ENCODE measurements at places on chromosomes 3 and 15.

DNA sequence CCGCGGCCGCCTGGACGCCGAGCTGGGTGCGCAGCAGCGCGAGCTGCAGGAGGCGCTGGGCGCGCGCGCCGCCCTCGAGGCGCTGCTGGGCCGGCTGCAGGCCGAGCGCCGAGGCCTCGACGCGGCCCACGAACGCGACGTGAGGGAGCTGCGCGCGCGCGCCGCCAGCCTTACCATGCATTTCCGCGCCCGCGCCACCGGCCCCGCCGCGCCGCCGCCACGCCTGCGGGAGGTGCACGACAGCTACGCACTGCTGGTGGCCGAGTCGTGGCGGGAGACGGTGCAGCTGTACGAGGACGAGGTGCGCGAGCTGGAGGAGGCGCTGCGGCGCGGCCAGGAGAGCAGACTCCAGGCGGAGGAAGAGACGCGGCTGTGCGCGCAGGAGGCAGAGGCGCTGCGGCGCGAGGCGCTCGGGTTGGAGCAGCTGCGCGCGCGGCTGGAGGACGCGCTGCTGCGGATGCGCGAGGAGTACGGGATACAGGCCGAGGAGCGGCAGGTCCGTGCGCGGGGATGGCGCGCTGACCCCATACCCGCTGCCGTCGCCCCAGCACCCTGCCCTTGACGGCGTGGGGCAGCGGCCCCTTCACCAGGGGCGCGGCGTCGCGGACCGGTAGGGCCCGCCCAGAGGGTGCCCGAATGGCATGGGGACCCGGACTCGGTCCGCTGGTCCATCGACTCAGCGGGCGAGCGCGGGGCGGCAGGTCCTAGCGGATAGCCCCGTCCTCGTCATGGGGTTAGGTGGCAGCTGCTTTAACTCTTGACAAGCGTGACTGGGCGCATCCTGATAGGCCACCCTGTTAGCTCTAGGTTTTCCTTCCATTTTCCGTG, 848 bp downstream of the SYNM start:
- DNase-seq = no peak

DNA sequence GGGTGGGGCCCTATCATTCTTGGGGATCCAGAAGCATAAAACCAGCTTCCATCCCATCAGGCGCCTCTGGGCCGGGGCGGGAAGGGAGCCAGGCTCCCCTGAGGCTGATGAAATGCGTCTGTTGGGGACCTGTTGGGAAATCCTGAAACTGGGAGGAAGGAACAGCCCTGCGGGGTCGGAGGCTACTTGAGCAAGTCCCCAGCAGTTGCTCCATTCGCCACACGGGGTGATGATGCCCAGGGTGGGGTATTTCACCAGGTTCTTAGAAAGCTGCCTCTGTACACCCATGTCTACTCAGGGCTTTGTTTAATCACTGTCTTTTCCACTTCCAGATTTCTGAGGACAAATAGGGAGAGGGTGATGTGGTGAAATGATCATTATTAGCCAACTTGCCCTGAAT, 25.4 kb upstream of the TSEN2 start:
- no peak for DNase-seq

DNA sequence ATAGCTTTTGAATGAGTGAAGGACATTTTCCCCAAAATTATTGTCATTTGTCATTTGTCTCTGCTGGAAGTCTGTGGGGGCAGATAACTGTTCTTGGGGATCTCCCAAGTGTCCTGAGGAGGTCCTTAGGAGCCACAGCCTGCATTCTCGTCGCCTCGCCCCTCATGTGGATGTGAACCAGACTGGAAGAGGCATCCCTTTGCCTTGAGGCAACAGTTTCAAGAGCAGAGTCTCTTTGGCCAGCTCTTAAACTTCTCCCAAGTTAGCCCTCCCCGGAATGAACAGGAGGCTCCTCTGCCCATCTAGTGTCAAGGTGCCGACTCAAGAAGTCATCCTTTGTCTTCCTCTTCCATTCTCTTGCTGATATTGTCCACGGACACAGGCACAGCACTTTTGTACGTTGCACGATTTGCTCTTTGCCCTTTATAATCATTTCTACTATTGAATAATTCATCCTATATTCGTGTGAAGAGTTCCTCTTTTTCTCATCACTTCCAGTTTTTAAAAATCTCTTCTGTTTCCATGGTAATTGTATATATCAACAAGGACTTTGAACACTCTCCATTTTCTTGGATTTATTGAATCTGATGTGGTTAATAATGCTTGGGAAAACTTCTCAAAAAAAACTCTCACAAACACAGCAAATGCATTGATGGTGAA, 40.8 kb upstream of the CD47 start:
- no peak for DNase-seq

DNA sequence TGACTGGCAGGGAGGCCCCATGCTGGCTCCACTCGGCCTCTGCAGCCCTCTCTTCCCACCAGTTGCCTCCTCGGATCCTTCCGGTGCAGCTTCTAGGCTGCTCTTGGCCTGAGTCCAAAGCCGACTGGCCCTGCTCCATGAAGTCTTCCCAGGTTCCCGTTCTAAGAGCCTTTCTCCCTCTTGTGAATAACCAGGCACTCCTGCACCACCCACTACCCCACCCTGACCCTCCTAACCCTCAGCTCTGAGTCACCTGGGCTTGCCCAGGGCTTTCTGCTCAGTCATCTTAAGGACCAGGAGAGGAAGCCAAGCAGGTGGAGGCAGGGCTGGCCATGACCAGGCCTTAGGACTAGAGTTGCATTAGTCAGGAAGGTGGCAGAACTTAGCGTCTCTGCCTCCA, 28.1 kb upstream of the CNBP start:
- no peak for DNase-seq

DNA sequence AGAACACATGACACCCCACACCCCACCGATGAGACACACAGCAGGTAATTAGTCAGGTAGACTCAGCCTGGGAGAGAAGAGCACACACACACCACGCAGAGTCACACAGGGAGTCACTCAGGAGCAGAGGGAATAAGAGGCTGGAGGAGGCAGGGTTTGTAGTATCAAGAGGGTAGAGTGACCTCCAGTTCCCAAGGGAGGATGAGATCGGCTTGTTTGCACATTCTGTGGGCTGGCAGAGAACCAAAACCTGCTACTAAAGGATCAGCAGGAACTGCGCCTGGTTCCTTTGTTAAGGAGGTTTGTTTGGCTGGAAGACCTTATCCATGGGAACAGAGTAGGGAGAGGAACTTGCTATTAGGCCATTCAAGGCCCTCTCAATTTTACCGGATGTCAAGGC, 281.4 kb upstream of the SLCO3A1 start:
- DNase-seq = no peak

- no peak for DNase-seq
Observed at GRCh38 chr15:85318732-85319076, 61.7 kb upstream of the AKAP13 start.

DNA sequence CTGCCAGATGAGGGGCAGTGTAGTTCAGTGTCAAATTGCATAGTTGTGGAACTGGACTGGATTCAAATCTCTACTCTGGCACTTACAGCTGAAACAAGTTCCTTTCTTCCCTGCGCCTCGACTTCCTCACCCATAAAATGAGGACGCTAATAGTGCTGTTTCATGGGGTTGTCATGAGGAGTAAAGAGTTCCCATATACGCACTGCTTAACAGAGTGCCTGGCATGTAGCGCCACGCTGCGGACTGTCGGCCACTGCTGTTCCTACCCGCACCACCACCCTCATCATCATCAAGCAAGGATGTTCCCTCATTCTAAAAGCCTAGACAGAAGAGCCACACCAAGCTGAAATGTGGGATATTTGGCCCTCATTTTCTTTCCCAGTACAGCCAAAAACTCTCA, 91.9 kb downstream of the CHDH start:
- DNase-seq = no peak

DNA sequence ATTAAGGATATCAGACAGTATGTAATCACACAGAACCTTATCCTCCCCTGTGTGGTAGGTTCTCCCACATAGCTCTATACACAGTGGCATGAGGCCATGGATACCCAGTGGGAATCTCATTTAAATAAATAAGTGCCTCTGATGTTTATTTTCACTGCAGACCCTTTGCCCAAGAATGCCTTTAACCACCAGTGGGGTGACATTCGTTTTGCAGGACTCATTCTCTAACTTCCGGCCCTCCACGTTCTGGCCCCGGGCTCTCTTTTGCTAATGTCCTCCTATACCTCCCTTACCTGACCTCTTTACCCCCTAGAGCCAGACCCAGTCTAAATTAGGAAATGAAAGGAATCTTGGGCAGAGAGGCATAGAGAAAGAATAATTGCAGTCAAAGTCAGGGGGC, 8.3 kb downstream of the CCDC80 start:
- no peak for DNase-seq

GRCh38 chr3:18211116-18211515, 214.0 kb downstream of the SATB1 start:
- DNase-seq = no peak

DNA sequence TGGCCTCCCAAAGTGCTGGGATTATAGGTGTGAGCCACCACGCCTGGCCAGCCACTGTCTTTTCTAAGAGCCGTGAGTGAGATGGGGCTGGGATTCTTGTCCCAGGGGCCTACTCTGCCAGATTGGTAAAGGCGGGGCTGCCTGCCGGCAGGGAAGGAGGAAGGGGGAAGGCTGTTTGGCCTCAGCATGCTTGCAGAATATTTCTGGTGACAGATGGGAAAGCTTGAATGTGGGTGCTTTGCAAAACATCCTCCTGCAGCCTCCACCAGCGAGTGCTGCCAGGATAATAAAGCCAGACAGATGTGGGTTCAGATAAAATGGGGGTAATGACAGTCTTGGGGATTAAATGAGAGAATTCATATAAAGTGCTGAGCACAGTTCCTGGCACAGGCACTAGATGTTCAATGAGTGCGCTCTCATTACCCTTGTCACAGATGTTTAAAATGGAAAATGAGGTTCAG, 19.8 kb upstream of the ACOX2 start:
- no peak for DNase-seq

GRCh38 chr3:156795890-156796481, 30.2 kb upstream of the LEKR1 start:
- DNase-seq = no peak

- DNase-seq = no peak
Observed at GRCh38 chr15:48641416-48641815, 4.1 kb downstream of the FBN1 start.

GRCh38 chr3:128499724-128500275, 6.8 kb upstream of the GATA2 start:
- DNase-seq = no peak

GRCh38 chr15:82933576-82933975, 18.9 kb downstream of the HOMER2 start:
- no peak for DNase-seq

GRCh38 chr15:69317392-69317841, 18.7 kb downstream of the PAQR5 start:
- DNase-seq = no peak

DNA sequence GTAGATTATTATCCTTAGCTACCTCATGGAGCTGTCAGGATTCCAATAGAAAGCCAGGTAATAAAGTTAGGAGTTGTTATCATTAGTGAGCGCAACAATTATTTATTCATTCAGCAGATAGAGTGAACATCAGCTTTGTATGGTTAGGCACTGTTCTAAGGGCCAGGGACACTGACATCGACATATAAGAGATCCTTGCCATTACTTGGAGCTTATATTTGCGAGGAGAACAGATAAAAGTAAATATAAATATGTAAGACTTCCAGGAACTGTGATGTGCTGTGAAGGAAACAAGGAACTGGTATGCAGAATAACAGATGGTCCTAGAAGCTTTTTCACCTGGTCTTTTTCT, 473 bp downstream of the LSM3 start:
- no peak for DNase-seq
